ENCODE measurements at places on chromosomes 13 and 19.

DNA sequence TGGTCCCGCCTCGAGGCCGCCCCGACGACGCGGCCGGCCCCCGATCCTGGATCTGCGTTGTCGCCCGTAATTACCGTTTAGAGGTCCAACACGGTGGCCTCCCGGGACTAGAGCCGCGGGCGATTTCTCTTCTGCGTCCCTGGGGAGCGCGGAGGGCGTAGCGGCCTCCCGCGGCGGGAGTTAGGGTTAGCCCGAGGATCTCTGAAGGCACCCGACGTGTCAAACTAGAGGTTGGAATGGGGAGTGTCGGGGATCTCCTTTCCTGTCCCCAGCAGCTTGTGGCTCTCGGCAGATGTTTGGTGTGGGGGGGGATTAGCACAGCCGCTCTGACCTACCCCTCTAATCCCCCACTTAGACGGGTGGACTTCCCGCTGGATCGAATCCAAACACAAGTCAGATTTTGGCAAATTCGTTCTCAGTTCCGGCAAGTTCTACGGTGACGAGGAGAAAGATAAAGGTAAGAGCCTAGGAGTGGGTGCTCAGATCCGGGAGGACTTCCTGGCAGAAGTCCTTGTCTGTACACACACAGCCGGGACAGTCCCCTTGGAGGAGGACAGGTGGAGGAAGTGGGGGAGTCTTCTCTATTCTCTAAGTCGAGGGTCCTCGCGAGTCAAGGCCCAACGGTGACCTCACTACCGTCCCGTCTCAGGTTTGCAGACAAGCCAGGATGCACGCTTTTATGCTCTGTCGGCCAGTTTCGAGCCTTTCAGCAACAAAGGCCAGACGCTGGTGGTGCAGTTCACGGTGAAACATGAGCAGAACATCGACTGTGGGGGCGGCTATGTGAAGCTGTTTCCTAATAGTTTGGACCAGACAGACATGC is 581 bp downstream of the CALR start:
- DNase-seq = no peak

DNA sequence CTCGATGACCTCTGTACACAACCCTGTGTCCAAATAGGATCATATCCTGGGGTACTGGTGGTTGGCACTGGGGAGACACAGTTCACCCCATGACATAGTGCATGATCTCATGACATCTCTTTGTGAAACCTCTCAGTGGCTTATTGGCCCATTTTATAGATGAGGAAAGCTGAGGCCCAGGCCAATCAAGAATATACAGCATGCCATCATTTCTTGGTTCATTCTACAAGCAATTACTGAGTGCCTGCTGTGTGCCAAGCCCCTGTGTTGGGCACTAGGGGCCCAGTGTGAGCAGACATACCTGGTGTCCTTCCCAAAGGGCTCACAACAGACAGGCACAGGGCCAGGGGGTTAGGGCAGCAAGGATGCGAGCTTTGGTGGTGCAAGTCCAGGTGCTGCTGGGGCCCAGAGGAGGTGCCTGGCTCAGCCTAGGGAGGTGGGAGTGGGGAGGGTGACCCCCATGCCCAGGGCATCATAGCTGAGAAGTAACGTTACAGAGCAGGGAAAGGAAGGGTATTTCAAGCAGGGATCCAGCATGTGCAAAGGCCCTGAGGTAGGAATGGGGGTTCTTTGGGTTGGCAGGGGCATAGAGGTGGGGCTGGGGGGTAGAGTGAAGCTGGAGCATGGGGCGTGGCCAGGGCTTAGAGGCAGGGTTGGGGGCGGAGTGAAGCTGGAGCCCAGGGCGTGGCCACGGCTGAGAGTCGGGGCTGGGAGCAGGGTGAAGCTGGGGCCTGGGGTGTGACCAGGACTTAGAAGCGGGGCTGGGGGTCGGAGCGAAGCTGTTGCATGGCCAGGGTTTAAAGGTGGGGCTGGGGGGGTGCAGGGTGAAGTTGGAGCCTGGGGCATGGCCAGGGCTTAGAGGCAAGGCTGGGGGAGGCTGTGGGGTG is 20.7 kb downstream of the COLGALT1 start:
- DNase-seq = no peak

DNA sequence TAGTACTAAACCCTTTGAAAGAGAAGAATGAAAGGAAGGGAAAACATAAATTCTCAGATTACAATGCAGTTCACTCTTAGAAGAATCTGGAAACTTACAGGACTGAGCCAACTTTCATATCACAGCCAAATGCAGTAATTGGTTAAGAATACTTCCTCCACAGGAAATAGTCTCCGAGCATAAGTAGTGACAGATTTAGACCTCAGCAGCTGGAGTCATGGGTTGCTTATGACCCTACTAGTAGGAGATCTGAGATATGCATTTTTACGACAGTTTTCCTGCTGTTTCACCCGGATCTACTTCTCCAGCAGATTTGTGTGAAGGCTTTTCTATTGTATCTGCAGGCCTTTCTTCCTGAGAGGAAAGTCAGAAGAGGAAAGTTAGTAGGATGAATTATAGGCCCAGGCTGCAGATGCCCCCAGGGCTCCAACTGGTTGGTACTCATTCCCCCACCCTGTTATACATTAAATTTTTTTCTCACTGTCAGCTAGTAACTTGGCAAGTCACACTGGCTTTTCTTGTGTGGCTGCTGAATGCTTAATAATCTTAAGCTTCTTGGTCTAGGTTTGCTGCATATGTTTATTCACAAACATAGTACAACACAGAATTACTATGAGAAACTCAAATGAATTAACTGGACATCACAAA is 1241.5 kb upstream of the MIR17HG start:
- DNase-seq = no peak

- DNase-seq = no peak
Measured at GRCh38 chr13:22821589-22821988, 359.2 kb upstream of the SGCG start.

- DNase-seq = no peak
Measured at GRCh38 chr19:48477067-48477685, 8.0 kb downstream of the CYTH2 start.

Measured in upper lobe of right lung (tissue), 1 donor.